ENCODE measurements at places on chromosomes 4 and X.

DNA sequence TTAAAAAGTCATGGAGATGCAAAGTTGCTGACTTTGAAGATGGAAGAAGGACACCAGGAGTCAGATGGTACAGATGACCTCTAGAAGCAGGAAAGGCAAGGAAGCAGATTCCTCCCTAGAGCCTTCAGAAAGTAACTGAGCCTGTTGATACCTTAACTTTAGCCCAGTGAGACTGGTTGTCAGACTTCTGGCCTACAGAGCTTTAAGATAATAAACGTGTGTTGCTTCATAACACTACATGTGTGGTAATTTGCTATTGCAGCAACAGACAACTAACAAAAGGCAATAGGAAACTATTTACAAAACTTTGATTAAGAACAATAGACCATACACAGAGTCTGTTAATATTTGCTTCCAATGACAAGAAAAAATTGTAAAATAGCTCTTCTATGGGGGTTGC lies 102.0 kb upstream of the USP38 start:
- H3K36me3 ChIP-seq, result no peaks in the 10 kb centered on the region
- no peaks in the 10 kb centered on the region for H3K27me3 ChIP-seq
- DNase-seq, result no peak
- H3K4me3 ChIP-seq, result no peak overlapping the region

DNA sequence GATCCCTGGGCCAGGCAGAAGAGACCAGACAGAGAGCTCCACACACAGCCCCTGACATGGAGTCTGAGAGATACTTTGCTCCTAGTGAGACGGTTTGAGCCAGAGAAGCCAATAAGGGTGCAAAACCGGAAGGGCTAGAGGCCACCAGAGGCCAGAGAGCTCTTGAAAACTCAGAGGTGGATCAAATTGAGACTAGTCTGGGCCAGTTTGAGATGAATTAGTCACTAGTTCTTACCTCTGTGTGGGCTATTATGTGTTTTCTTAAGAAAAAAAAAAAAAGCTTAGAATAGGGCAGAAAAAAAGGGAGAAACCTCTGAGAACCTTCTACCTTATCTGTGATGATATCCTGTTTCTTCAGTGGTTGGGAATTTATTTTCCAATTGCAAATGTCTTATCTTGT lies 110.4 kb upstream of the EDNRA start:
- no peak overlapping the region for H3K27ac ChIP-seq
- no peaks in the 10 kb centered on the region for H3K4me1 ChIP-seq
- no peaks in the 10 kb centered on the region for H3K36me3 ChIP-seq
- DNase-seq, result no peak

DNA sequence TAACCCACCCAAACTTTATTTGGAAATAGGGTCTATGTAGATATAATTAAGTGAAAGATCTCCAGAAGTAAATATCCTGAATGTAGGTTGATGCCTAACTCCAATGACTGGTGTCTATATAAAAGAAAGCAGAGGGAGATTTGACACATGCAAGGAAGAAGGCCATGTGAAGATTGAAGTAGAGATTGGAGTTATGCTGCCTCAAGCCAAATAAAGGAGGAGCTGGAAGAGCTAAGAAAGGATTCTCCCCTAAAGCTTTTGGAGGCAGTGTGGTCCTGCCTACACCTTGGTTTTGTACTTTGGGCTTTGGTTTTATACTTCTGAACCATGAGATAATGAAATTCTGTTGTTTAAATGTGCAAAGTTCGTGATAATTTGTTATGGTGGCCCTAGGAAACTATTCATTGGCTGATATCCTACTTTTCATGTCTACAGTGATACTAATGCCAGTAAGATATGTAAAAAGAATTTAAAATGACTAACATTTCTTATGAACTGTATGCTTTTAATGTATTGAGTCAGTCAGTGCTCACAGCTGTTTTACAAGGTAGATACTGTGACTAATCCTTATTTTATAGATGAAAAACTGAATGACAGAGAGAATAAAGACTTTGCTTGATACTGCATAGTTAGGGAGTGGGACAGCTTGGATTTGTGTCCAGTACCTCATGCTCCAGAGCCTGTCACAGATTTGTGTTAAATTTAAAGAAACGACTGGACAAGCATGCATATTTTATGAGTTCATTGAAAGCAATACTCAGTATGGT lies 5.9 kb upstream of the RAB40AL start:
- DNase-seq, result no peak
- no peak overlapping the region for H3K4me3 ChIP-seq
- H3K4me1 ChIP-seq, result no peaks in the 10 kb centered on the region
- no peaks in the 10 kb centered on the region for H3K36me3 ChIP-seq

DNA sequence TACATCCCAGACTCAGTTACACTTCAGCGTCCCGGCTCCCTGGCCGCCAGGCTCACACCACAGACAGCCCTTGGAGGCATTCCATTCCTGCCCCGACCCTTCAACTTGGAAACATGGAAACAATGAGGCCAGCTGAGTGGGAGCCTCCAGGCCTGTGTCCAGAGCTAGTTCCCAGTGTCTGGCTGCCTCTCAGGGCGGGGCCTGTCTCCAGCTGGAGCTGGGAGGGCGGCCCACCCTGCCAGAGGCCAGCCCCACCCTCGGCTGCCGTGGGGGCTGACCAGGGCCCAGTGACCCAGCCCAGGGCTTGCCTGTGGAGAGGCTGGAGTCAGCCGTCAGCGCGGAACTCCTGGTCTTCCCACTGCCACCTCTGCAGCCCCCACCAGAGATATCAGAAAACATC lies 37.4 kb upstream of the SPON2 start:
- peak; percentile 27 for DNase-seq
- no peaks in the 10 kb centered on the region for H3K27me3 ChIP-seq
- H3K4me3 ChIP-seq, result no peak overlapping the region
- peaks cover 2% of the 10 kb centered on the region for H3K36me3 ChIP-seq
- no peak overlapping the region for H3K27ac ChIP-seq

DNA sequence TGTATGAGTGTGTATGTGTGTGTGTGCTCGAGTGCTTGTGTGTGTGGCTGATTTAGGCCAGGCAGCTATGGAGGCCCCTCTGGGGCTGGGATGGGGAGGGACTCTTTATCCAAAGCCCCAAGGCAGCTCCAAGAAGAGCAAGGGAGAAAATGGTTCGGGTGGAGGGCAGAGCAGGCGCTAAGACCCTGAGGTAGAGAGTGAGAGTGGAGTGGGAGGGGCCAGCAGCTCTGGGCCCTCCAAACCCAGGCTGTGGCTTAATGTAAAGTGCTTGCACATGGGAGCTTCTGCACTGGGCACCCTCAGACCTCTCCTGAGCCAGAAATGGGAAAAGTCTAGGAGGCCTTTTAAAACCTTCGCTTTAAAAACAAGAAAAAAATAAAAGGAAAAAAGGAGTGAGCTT lies 233.5 kb upstream of the PSAPL1 start:
- H3K27me3 ChIP-seq, result no peaks in the 10 kb centered on the region
- no peak overlapping the region for H3K4me3 ChIP-seq
- no peak overlapping the region for H3K27ac ChIP-seq
- H3K36me3 ChIP-seq, result no peaks in the 10 kb centered on the region
- no peak for DNase-seq
- no peaks in the 10 kb centered on the region for H3K4me1 ChIP-seq

DNA sequence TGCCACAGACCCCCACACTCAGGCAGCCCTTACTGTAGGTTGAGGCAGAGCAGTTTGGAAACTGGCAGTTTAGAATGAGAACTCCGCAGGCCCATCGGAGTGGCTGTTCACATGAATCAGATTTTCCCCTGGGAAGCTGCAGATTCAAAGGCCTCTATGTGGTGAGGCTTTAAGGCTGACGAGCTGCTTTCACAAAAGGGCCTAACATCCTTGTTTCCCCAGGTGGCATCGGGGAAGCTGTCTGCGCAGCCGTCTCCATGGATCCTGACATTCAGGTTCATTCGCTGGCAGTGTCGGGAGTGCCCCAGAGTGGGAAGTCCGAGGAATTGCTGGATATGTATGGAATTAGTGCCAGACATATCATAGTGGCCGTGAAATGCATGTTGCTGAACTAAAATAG lies 33.7 kb downstream of the TKTL1 start:
- no peaks in the 10 kb centered on the region for H3K36me3 ChIP-seq
- DNase-seq, result no peak
- H3K4me1 ChIP-seq, result no peaks in the 10 kb centered on the region
- no peak overlapping the region for H3K27ac ChIP-seq

GRCh38 chr4:122827258-122827878 lies 737 bp downstream of the FGF2 start:
- H3K36me3 ChIP-seq, result no peaks in the 10 kb centered on the region
- peak overlapping the region; percentile 45 for H3K4me3 ChIP-seq
- H3K27ac ChIP-seq, result peak overlapping the region; percentile 36
- peak; percentile 45 for DNase-seq

GRCh38 chrX:129655547-129656249 lies 942 bp upstream of the APLN start:
- H3K27ac ChIP-seq, result no peak overlapping the region
- peak; percentile 32 for DNase-seq
- no peaks in the 10 kb centered on the region for H3K4me1 ChIP-seq

DNA sequence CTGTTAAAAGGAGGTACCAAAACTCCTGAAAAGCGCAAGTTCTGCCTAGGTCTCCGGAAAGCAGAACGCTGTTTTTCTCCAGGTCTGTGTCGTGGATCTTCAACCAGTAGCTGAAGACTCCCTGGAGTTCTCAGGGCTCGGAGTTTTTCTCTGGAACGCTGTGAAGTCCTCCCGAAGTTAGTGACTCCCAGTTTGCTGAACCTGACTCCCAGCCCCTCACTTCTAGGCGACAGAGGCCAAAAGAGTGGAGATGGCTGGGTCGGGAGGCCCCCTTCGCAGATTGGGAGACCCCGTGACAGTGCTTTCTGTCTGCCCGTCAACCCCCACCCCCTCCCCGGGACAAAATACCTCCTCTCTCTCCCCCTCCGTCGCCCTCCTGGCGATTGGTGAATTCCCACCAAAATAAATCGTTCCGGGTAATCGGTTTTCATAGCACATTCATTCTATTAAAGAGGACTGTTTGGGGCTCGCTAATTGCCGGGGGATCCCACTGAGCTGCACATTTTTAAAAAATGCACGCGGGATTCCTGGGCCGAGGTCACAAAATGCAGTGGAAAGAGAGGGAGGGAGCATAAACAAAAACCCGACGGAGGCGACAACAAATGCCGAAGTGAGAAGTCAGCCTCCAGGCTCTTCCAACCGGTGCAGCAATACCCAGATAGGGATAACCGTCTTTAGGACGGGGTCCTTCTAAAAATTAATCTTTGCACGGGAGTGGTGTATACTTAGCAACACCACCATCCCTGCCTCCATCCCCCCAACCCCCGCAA lies 4.0 kb upstream of the MSX1 start:
- H3K4me3 ChIP-seq, result no peak overlapping the region
- H3K4me1 ChIP-seq, result peaks cover 7% of the 10 kb centered on the region
- no peaks in the 10 kb centered on the region for H3K27me3 ChIP-seq
- H3K27ac ChIP-seq, result no peak overlapping the region
- DNase-seq, result no peak
- H3K36me3 ChIP-seq, result no peaks in the 10 kb centered on the region

- no peaks in the 10 kb centered on the region for H3K27me3 ChIP-seq
- no peaks in the 10 kb centered on the region for H3K36me3 ChIP-seq
- no peaks in the 10 kb centered on the region for H3K4me1 ChIP-seq
- no peak overlapping the region for H3K27ac ChIP-seq
- no peak for DNase-seq
- no peak overlapping the region for H3K4me3 ChIP-seq
These were observed 384.0 kb downstream of the TMA16 start for GRCh38 chr4:163878336-163879121.

- no peaks in the 10 kb centered on the region for H3K4me1 ChIP-seq
- no peaks in the 10 kb centered on the region for H3K27me3 ChIP-seq
- H3K36me3 ChIP-seq, result no peaks in the 10 kb centered on the region
- H3K4me3 ChIP-seq, result no peak overlapping the region
- no peak for DNase-seq
- H3K27ac ChIP-seq, result no peak overlapping the region
These were observed 4.4 kb upstream of the VAMP7 start for GRCh38 chrX:155876704-155877103.

- no peaks in the 10 kb centered on the region for H3K4me1 ChIP-seq
- H3K4me3 ChIP-seq, result no peak overlapping the region
- no peaks in the 10 kb centered on the region for H3K27me3 ChIP-seq
- DNase-seq, result peak; percentile 74
These were observed 48.9 kb upstream of the AADAT start for GRCh38 chr4:170138580-170139194.

GRCh38 chr4:56048702-56049431 lies 100.1 kb downstream of the CEP135 start:
- no peaks in the 10 kb centered on the region for H3K4me1 ChIP-seq
- peak overlapping the region; percentile 86 for H3K4me3 ChIP-seq
- peak overlapping the region; percentile 37 for H3K27ac ChIP-seq
- no peaks in the 10 kb centered on the region for H3K36me3 ChIP-seq
- H3K27me3 ChIP-seq, result no peaks in the 10 kb centered on the region

- H3K4me1 ChIP-seq, result peaks cover 21% of the 10 kb centered on the region
- no peak overlapping the region for H3K27ac ChIP-seq
- H3K36me3 ChIP-seq, result no peaks in the 10 kb centered on the region
- H3K27me3 ChIP-seq, result no peaks in the 10 kb centered on the region
These were observed 150.0 kb downstream of the PPP3CA start for GRCh38 chr4:101197350-101197749.

GRCh38 chr4:142547974-142548373 lies 298.1 kb downstream of the INPP4B start:
- no peak overlapping the region for H3K27ac ChIP-seq
- no peaks in the 10 kb centered on the region for H3K27me3 ChIP-seq
- H3K4me1 ChIP-seq, result peaks cover 26% of the 10 kb centered on the region
- no peak overlapping the region for H3K4me3 ChIP-seq

DNA sequence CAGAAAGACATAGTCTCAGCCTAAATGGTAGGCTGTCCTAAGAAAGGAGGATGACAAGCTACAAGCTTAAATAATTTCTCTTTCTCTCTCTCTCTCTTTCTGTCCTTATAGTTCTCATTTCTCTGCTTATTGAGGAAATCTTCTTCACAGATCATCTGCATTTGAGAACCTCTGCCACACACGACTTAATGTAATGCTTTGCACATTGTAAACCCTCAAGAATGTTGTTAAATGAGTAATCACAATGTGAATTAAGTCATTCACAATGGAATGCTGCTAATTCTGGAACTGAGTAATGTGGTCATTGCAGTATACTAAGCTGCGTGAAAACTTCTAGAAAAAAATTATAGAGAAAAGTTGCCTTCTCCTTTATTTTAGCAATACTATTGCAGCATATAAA lies 508.9 kb upstream of the FTHL17 start:
- no peaks in the 10 kb centered on the region for H3K36me3 ChIP-seq
- no peaks in the 10 kb centered on the region for H3K27me3 ChIP-seq
- no peak for DNase-seq
- H3K4me3 ChIP-seq, result no peak overlapping the region

DNA sequence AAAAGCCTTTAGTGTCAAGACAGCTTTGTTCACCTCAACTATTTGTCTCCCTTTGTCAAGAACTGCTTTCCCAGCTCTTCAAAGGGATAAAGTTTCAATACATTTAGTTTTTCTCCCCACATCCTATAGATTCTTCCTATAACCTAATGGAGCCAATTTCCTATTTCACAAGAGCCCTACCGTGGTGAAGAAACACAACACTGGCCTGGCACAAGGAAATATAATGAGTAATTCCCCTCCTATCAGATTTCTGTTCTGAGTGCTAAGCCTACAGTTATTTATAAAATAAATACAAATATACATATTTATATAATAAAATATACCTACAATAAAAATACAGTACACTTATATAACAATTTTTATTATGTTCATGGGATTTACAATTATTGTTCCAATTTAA lies 89.9 kb downstream of the SHISA3 start:
- no peak overlapping the region for H3K27ac ChIP-seq
- no peaks in the 10 kb centered on the region for H3K36me3 ChIP-seq
- DNase-seq, result no peak
- H3K4me1 ChIP-seq, result no peaks in the 10 kb centered on the region
- no peaks in the 10 kb centered on the region for H3K27me3 ChIP-seq
- no peak overlapping the region for H3K4me3 ChIP-seq

Data from Caco-2 (cell line).